ENCODE measurements at places on chromosomes 6 and 20.

DNA sequence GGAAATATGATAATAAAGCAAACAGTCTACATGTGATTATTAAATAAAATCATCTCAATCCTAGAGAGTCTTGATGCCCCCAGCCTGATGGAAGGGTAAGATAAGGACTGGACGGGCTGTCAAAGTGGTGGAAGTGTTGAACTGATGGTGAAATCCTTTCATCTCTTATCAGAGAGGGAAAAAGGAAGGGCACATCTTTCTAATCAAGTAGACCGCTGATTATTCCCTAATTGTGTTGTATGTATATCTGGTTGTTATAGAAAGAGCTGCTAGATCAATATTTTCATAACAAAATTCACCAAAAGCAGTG is 184.5 kb downstream of the PDE7B start:
- no peak for DNase-seq

GRCh38 chr6:109783250-109783986 is 92.3 kb downstream of the FIG4 start:
- no peak for DNase-seq

GRCh38 chr6:101907356-101908217 is 514.1 kb downstream of the GRIK2 start:
- DNase-seq: no peak

DNA sequence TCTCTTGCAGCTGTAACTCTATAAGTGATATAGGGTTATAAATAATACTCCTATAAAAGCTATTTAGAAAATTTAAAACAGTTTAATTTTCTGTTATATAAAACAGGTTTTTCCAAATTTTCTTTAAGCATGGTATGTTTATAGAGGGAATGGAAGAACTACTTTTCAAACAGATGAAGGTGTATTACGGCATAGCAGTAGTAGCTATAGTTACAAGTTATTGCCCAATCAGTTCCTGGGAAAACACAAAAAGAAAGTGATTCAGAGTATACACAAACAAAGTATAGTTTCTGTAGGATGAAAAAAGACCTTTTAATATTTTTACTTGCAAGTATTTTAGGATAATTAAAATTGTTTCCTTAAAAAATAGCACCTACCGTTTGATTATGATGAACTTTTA is 9.8 kb downstream of the SLC17A5 start:
- DNase-seq: no peak

DNA sequence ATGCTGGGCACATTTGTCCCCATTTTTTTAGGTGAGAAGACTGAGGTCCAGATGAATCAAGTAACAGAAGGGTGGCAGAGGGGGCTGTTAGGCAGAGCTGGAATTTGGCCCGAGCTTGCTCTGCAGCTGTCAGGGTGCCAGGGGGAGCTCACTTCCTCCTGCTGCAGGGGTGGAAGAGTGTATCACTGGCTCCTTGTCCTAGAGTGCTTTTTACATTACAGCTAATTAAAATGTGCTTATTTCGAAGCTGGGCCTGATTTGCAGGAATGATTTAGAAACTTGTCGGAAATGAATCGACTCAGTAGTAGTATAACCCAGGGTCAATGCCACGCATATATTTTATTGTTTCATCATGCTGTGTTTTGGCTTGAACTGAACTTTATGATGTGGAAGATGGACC is 11.1 kb downstream of the TOX2 start:
- DNase-seq: no peak

Measured in activated CD4-positive, alpha-beta T cell treated with anti-CD3 and anti-CD28 coated beads, Interleukin-2, Interleukin-6, amounts not matched to agents 100 ng/mL and 50 ng/mL, durations not matched to agents 16 hours and 8 hours (primary cell).